ENCODE measurements at places on chromosomes 4 and X.

DNA sequence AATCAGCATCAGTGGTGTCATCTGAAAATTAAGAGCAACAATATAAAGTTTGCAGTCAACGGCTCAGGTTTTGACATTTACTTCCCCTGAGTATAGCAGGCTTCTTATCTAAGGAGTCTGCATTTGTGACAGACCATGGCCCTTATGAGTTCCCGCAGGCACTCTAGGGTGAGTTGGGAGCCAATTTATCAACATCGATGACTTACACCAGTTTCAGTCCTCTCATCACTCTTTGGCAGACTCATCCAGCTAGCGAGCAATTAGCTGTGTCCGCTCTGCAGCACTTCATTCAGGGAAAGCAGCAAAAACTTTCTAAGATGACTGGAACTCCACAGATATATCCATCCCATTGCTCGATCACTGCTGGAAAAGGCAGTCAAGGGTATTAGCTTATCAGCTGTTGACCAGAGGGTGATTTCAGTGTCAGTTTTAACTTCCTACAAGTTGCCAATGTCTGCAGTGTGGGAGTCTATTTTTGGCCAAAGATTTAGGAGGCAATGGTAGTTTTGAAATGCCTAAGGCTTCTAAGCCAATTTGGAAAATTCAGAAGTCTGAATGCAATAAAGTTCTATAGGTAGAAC is 625.1 kb upstream of the TENM3 start:
- no peak for DNase-seq

- DNase-seq: no peak
These were observed 482 bp downstream of the FAM9C start for GRCh38 chrX:13043938-13044337.

- peak; percentile 54 for DNase-seq
These were observed 39.7 kb downstream of the VEGFC start for GRCh38 chr4:176753049-176753448.

DNA sequence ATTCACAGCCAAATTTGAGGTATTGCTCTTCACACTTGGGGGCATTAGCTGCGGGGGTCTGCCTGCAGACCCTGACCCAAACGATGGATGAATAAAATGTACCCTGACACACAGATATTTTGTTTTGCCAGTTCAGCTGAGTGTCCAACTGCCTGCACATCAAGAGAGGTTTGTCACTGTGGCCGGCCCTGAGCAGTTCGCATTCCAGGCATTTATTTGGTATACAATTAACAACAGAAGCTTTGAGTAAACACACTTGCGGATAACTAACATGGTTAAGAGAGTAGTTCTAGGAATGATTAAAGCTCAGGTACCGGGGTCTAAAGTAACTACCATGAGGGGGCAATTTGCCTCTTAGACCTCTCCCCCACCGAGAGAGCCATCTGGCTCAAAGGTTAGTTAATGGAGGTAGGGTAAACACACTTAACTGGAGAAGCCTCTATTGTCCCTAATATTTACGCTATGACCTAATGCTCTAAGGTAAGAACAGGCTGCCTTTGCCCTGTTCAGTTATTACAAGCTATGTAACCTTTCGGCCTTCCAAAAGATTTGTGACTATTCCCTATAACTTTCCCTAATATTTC is 162.0 kb downstream of the SNCA start:
- no peak for DNase-seq

- peak; percentile 19 for DNase-seq
These were observed 550.9 kb upstream of the BOD1L1 start for GRCh38 chr4:14178421-14178820.

DNA sequence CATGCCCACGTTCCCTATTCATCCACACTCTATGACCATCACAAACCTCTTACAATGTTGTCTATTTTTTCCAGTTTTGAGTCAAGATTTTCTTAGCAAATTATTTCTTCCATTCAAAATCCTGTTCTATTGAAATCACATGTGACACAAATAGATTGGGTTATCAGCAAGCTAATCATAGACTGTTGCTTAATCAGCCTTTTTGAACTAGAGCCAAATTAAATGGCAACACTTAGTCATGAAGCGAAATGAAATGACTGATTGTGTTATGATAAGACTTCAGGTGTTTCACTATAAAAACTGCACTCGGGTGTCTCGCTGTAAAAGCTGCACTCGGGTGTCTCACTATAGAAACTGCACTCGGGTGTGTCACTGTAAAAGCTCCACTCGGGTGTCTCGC is 890.0 kb upstream of the FRG1 start:
- no peak for DNase-seq

GRCh38 chrX:150486011-150486410 is 82.4 kb upstream of the MTM1 start:
- peak; percentile 41 for DNase-seq

DNA sequence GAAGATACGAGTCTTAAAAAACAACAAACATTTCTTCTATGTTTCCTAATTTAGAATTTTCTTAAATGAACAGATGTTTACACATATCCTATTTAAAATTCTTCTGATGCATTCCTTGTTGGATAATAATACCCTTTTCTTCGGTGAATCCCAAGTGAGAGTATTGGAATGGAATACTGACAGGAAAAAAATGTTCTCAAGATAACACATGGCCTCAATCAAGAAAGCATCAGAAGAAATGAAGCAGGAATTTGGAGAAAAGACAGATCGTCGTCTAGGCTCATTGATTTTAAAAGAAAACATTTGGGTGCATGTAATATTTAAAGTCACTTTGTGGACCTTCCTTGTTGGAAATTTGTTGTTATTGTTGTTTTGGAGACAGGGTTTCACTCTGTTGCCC is 196.9 kb upstream of the ANK2 start:
- peak; percentile 26 for DNase-seq

GRCh38 chrX:17613979-17614588 is 123.2 kb upstream of the SCML1 start:
- no peak for DNase-seq
